Activated CD4-positive, alpha-beta T cell treated with anti-CD3 and anti-CD28 coated beads for 48 hours (primary cell): ENCODE measurements at places on chromosomes 1 and 21.

GRCh38 chr1:69570356-69570755 is 2.6 kb downstream of the LRRC7 start:
- DNase-seq: no peak

- peak; percentile 99 for DNase-seq
These were observed 533 bp upstream of the LEPR start for GRCh38 chr1:65419681-65420589.

GRCh38 chr21:44483288-44484237 is 28.3 kb downstream of the LRRC3 start:
- DNase-seq: no peak

- no peak for DNase-seq
These were observed 3.3 kb upstream of the PIGK start for GRCh38 chr1:77222496-77222895.

GRCh38 chr1:112514901-112515300 is 6.1 kb downstream of the WNT2B start:
- no peak for DNase-seq
